ENCODE measurements at places on chromosomes 5 and 9. TPM values are rescaled to one million over a fixed set of nuclear protein-coding genes. Genes with fewer than 3 reads are reported as not detected.

PSMB7 gene
- 255 TPM for total RNA-seq

PMPCA gene
- total RNA-seq: 46.5 TPM

SLC34A3 gene
- not detected for total RNA-seq

TSSK1B gene
- 0.12 TPM for total RNA-seq

P4HA2 gene
- 256 TPM for total RNA-seq

MEF2C gene
- total RNA-seq: 27.2 TPM

LCN9 gene
- not detected for total RNA-seq

NREP gene
- total RNA-seq: 39.4 TPM

ANXA6 gene
- total RNA-seq: 984 TPM

KYAT1 gene
- total RNA-seq: 4.8 TPM

TEX48 gene
- total RNA-seq: not detected

BAAT gene
- total RNA-seq: not detected

NR3C1 gene
- total RNA-seq: 36.7 TPM

CDH9 gene
- not detected for total RNA-seq

CARTPT gene
- not detected for total RNA-seq

PCDHA1 gene
- not detected for total RNA-seq

LHX3 gene
- total RNA-seq: not detected

IFNA6 gene
- total RNA-seq: not detected

PDE4D gene
- total RNA-seq: 2.9 TPM

RECK gene
- 44.8 TPM for total RNA-seq

ARL14EPL gene
- total RNA-seq: not detected

SMIM33 gene
- not detected for total RNA-seq

IL31RA gene
- 0.82 TPM for total RNA-seq

AFAP1L1 gene
- total RNA-seq: 5.6 TPM

TNFSF8 gene
- total RNA-seq: not detected

ROR2 gene
- total RNA-seq: 29.1 TPM
